ENCODE measurements at places on chromosomes 5 and 9.

DNA sequence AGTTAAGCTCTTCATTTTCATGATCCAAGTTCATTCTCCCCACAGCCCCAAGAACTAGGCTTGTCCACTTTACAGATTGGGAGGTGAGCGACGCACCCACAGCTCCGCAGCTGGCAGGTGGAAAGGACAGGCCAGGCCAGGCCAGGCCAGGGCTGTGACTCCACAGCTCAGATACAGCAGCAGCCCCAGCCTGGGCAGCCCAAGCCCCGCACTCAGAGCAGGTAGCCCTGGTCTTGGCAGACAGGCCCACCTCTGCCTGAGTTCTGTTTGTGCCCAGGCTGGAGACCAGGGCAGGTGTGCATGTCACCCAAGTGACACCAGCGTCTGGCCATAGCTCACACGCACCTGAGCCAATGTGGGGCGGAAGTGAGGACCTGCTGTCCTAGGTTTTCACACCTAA lies 124.7 kb downstream of the WNK2 start:
- DNase-seq, result no peak

DNA sequence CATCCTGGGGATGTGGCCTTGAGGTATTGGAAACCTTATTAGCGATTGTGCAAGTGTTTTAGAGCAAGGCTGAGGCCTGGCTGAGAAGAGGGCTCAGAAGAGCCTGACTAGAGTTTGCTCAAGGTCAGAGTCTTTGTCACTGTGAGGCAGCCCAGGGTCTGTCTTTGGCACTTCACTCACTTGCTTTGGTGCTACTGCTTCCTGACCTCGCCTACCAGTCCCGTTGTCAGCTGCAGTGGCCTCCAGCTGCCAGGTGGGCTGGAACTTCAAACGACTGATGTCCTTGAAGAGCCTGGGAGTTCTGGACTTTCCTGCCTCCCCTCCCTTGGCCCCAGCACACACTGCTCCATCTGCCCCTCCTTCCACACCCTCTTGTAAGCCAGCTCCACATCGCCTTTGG lies 228.0 kb downstream of the SNX18 start:
- no peak for DNase-seq

- DNase-seq, result no peak
Measured at GRCh38 chr5:140418862-140419520, 17.4 kb downstream of the ANKHD1 start.

- peak; percentile 59 for DNase-seq
Measured at GRCh38 chr9:127233550-127233949, 31.0 kb upstream of the GARNL3 start.

DNA sequence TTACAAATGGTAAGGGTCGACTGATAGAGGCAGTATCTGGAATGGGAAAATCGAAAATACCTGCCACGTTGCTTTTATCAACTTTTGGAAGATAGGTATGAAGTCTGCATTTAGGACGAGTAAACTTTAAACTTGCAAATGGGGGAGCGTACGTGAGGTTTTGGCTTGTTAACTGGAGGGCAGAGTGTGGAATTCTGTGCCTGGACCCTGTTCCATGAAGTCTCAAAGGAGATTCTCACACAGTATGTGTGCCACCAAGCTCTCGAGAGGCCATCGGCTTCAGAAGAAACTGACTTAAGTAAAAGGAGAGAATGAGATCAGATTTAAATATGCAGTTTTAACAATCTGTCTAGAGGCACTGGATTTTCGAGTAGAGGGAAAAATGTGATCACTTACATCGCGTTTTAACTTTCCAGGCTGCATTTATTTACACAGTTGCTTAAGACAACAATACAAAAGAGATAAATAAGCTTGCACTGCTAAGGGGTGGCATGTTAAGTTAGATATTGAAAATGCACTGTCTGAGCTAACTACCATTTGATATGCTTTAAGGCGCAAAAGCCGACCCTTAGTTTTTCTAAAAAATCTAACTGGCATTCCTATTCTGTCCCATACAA lies 401.6 kb downstream of the EBF1 start:
- no peak for DNase-seq
